MG63 (cell line): ENCODE measurements at places on chromosomes 12 and 14.

DNA sequence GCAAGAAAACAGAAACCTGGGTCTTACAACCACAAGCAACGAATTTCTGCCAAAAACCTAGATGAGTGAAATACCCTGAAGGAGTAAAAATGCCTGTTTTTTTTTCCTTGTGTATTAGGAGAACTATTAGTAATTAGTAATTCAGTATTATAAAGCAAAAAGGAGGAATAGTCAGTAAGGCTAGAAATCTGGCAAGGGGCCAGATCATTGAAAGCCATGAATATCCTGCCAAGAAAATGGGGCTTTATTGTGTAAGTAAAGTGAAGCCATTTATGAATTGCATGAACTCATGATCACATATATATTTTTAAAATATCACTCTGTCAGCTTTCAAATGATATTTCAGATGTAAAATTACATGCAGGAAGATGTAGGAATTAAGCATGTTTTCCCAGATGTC is 57.9 kb downstream of the TXNDC16 start:
- no peak for DNase-seq

GRCh38 chr12:91326058-91327027 is 143.7 kb upstream of the DCN start:
- peak; percentile 15 for DNase-seq

- no peak for DNase-seq
Observed at GRCh38 chr14:71460091-71460490, 472.1 kb upstream of the RGS6 start.

- DNase-seq, result no peak
Observed at GRCh38 chr14:47302121-47302520, 373.3 kb downstream of the MDGA2 start.

DNA sequence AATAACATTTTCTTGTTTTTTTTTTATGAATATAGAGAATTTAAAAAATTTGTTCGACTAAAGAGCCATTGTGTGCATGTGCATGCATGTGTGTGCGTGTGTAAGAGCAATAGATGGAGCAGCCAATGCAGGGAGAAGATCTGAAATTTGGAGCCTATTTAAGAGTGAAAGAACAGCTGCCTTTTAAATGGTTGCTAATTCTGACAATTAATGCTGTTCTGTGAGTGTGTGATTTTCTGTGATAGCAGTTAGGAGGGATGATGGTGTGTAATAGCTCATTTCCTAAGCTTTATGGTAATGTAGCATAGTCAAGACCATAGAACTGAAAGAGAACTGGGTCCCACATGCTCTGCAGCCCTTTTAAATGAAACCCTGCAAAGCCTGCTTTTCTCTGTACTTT is 137.9 kb downstream of the NRXN3 start:
- DNase-seq, result no peak

GRCh38 chr12:103807561-103808238 is 33.3 kb downstream of the NT5DC3 start:
- DNase-seq, result no peak

GRCh38 chr12:58026426-58026825 is 85.1 kb downstream of the ATP23 start:
- DNase-seq, result no peak

- no peak for DNase-seq
Observed at GRCh38 chr12:71871116-71871515, 31.6 kb downstream of the TBC1D15 start.

DNA sequence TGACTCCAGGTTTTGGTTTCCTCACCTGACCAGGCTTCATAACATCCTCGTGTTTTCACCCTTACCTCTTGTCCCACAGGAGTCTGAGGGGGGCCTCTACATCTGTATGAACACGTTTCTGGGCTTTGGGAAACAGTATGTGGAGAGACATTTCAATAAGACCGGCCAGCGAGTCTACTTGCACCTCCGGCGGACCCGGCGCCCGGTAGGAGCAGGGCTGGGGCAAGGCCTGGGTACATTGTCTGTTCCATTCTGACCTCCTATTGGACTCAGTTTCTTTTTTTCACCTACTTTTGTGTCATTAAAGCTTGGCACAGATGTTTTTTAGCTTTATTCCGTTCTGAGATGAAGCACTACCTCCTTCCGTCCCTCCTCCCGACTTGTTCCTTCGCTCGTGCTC is 3.4 kb downstream of the USP5 start:
- no peak for DNase-seq

DNA sequence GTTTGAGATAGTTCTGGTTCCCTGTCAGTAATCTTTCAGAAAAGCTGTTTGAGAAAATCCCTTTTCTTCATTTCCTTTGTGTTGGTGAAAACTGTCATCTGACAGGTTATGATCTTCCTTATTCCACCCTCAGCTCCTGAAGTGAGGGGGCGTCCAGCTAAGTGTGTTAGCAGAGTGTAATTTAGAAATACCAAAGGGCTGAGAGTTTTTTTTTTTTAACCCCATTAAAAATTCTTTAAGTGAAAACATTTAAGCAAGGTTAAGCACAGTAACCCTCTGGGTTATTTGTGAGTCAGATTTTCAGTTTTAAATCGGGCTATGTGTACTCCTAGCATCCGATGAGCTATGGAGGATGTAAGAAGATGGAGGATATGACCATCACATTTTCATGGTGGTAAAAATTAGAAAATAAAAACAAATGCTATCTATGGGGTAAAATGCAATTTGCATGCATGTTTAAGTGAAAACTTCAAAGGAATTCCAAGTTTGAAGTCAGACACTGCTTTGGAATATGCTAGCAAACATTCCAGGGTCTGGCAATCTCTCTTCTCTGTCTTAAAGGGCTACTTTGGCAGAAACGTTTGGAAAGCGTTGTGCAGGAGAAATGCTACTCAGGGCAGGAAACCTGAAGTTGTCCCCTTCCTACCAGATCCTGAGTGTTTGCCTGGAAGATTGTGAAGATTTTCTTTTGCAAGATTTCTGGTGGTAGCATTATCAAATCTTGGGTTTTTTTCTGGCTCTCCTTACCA is 197.0 kb upstream of the PRICKLE1 start:
- peak; percentile 5 for DNase-seq

GRCh38 chr12:70243510-70244371 is 508 bp downstream of the CNOT2 start:
- peak; percentile 67 for DNase-seq

DNA sequence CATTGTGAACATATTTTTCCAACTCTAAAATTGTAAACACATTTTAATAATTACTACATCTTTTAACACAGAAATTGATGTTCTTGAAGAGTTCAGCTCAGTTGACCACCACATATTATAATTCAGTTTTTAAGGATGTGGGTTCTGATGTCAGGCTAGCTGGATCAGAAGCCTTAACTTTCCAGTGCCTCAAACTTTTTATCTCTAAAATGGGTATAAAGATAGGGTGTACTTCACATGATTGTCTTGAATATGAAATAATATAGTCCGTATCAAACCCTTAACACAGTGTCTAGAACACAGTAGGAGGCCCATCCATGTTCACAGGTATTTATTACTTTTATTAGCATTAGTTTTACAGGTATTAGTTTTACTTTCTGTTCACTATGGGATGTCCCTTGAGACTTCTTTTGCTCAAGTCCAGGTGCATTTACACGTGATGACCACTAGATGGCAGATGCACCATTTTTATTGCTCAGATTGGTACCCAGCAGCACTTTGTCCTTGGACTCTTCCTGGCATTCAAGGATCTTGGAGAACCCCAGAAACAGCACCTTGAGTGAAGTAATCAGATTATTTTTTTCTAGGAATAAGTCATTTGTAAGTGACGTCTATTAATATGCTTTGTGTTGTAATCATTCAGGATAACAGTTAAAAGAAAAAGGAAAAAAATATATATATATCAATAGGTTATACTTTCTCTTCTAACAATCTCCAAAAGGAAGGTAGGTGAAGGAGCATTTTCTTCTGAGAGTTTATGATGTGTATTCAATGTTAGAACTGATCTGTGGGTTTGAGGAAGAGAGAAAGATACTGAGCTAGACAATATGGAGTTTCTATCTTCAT is 580.2 kb downstream of the ETNK1 start:
- no peak for DNase-seq

GRCh38 chr14:52922059-52922458 is 28.8 kb downstream of the FERMT2 start:
- DNase-seq, result no peak

- DNase-seq, result no peak
Observed at GRCh38 chr14:34355584-34356263, 106.3 kb downstream of the SPTSSA start.

GRCh38 chr12:72491426-72491825 is 219.3 kb downstream of the TRHDE start:
- no peak for DNase-seq
